Heart right ventricle (tissue), 16 donors: ENCODE measurements at places on chromosomes 4 and X. TPM values are rescaled to one million over a fixed set of nuclear protein-coding genes. Genes with fewer than 3 reads are reported as not detected.

GRCh38 chr4:70761276-70761816 lies 39.6 kb downstream of the RUFY3 start:
- no peak for DNase-seq

DNA sequence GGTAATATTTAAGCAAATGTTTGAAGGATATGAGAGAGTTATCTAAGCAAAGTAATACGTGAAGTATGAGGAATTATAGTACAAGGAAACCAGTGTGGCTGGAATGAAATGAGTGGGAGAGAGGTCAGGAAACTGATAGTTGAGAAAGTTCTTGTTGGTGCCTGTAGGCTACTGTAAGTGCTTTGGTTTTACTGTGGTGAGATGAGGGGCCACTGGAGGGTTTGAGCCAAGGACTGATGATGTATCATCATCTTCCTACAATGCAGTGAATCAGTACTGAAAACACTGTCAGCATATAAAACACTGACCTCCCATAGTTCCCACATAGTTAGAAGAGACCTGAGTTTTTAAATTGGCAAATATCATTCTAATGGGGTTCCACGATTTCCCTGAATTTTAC lies 367.5 kb upstream of the CTSO start:
- no peak for DNase-seq

DNA sequence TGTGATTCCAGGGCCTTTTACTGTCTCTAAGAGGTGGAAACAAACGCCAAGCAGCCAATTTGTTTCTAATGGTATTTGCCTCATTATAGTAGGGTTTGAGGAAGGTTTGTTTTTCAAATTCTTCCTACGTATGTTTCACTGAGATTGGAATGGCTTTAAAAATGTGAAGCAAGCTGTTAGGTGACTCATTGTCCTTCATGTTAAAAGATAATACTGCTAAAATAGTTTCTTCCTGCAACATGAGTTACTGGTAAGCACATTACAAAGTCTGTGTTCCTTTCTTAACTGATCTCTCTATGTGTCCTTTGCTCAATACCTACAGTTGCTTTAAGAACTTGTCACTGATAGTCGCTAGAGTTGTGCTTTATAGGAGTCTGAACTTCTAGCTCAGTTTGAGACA lies 1183.9 kb downstream of the RPA4 start:
- DNase-seq: no peak

GRCh38 chr4:157271166-157271869 lies 50.8 kb downstream of the GRIA2 start:
- DNase-seq: no peak

GRCh38 chrX:9149501-9150245 lies 115.7 kb upstream of the FAM9B start:
- DNase-seq: no peak

GRCh38 chr4:180380733-180381132 lies 1862.5 kb upstream of the TENM3 start:
- DNase-seq: no peak

GRCh38 chrX:54786967-54787366 lies 11.1 kb downstream of the ITIH6 start:
- no peak for DNase-seq

SMIM31 gene
- not detected for polyA plus RNA-seq

NPY2R gene
- 0.07 TPM for polyA plus RNA-seq

STAP1 gene
- not detected for polyA plus RNA-seq

SPIN2A gene
- polyA plus RNA-seq: 0.13 TPM

ZRSR2 gene
- polyA plus RNA-seq: 25.3 TPM

PCDH7 gene
- polyA plus RNA-seq: 9.4 TPM

NAP1L2 gene
- polyA plus RNA-seq: 0.20 TPM

MID1 gene
- polyA plus RNA-seq: 1.4 TPM

DDIT4L gene
- polyA plus RNA-seq: 0.49 TPM
